ENCODE measurements at places on chromosomes 16 and 17. TPM values are rescaled to one million over a fixed set of nuclear protein-coding genes. Genes with fewer than 3 reads are reported as not detected.

The HOXB8 gene
- not detected for total RNA-seq

The HASPIN gene
- total RNA-seq: 1.9 TPM

The SDK2 gene
- 0.13 TPM for total RNA-seq

The CTRB1 gene
- not detected for total RNA-seq

The NOG gene
- 2.0 TPM for total RNA-seq

The TOP2A gene
- 37.4 TPM for total RNA-seq

The DCUN1D3 gene
- 26.3 TPM for total RNA-seq

The CISD3 gene
- 3.5 TPM for total RNA-seq

The TUBB3 gene
- 308 TPM for total RNA-seq

The ITGB3 gene
- 38.3 TPM for total RNA-seq

The GAS7 gene
- 10.0 TPM for total RNA-seq

The LPO gene
- 0.07 TPM for total RNA-seq

The C16orf74 gene
- 2.9 TPM for total RNA-seq

The KRT39 gene
- not detected for total RNA-seq

The FOXC2 gene
- 5.0 TPM for total RNA-seq

The CSH2 gene
- not detected for total RNA-seq

The NPIPB8 gene
- total RNA-seq: 0.13 TPM

The ADAMTS18 gene
- 23.2 TPM for total RNA-seq

The DNASE1L2 gene
- 0.92 TPM for total RNA-seq

The TMEM100 gene
- 3.1 TPM for total RNA-seq

The SEZ6L2 gene
- 65.5 TPM for total RNA-seq

The OR1E2 gene
- total RNA-seq: not detected

The AARS1 gene
- total RNA-seq: 281 TPM

The SNX20 gene
- total RNA-seq: not detected

The SLC35G6 gene
- total RNA-seq: not detected

The KANSL1 gene
- total RNA-seq: 103 TPM

The TPSB2 gene
- total RNA-seq: not detected

The MRM3 gene
- total RNA-seq: 13.6 TPM

The TBC1D3H gene
- total RNA-seq: not detected

The KRTAP16-1 gene
- not detected for total RNA-seq

The GDPD1 gene
- total RNA-seq: 0.98 TPM

The TEX19 gene
- not detected for total RNA-seq

The SHISA9 gene
- not detected for total RNA-seq

The TBX2 gene
- total RNA-seq: 63.1 TPM

The ABCA9 gene
- 12.0 TPM for total RNA-seq

The C16orf96 gene
- total RNA-seq: not detected

The PABPN1L gene
- not detected for total RNA-seq

The CCDC200 gene
- total RNA-seq: not detected

The KCNJ16 gene
- not detected for total RNA-seq

The SLC5A10 gene
- not detected for total RNA-seq

The NPIPB13 gene
- total RNA-seq: 0.73 TPM

The INTS2 gene
- 13.3 TPM for total RNA-seq

The KRTAP1-5 gene
- 1.6 TPM for total RNA-seq

The PDIA2 gene
- total RNA-seq: 1.7 TPM

The HNF1B gene
- total RNA-seq: not detected

The KLHL10 gene
- 0.20 TPM for total RNA-seq

The HS3ST2 gene
- total RNA-seq: not detected

The KRTAP4-1 gene
- total RNA-seq: not detected

The FMNL1 gene
- total RNA-seq: 0.33 TPM

The ETV4 gene
- total RNA-seq: 1.3 TPM

The NLRC3 gene
- under 0.01 TPM for total RNA-seq

The ADAP2 gene
- 3.3 TPM for total RNA-seq

The SOST gene
- total RNA-seq: 8.8 TPM

The SMIM22 gene
- not detected for total RNA-seq

The NQO1 gene
- 315 TPM for total RNA-seq

The HYDIN gene
- 0.23 TPM for total RNA-seq
